ENCODE measurements at places on chromosomes 5 and 9.

DNA sequence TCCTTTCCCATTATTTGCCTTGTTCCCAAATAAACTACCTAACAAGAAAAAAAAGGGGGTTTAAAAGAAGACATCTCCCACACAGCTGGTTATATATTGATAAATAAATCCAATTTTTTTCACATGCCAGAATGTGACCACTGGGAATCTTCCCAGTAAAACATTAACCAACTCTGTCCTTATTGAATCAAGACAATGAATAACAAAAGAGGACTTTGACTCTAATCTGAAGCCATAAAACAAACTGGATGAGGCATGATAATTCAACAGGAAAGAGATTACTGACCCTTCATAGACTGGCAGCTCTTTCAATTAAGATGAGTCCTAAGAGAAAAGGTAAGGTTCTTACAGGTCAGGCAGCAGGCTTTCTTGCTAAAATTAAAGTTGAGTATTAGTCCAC, 165.8 kb upstream of the CDH6 start:
- DNase-seq: no peak

DNA sequence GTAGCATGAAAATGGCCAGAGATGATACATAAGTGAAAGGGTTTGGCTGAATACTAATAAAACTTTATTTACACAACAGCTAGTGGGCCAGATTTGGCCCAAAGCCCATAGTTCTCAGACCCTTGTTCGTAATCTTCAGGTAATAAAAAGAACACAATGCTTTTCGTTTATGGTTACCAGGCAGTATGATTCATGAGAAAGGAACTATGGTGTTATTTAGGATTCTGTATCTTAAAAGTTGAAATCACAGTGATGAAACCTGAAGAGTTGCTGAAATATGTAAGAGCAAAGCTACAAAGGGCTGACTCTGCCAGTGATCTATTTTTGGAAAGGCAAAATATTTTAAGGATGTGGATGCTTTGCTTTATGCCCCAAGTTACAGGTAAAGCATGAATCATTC, 192.7 kb downstream of the SMC2 start:
- DNase-seq: no peak

GRCh38 chr9:36543916-36544315, 28.8 kb upstream of the MELK start:
- no peak for DNase-seq

- no peak for DNase-seq
Observed at GRCh38 chr9:113888976-113889375, 12.9 kb downstream of the ZNF618 start.

DNA sequence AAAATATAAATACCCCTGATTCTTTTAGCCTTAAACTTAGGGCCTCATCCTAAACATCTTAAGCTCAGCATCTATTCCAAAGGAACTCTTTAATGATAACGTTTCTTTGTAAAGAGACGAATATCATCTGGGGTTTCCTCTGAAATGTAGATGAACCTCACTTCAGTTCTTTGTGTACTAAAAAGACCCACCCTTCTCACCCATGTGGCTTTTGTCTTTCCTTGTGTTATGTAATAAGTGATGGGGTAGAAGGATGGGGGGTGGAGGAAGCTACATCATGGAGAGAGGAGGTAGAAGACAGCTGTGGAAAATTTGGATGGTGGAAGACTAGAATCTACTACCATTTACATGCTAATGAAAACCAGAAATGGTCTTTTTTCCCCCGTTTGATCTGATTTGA, 111.0 kb downstream of the NDUFS4 start:
- no peak for DNase-seq

DNA sequence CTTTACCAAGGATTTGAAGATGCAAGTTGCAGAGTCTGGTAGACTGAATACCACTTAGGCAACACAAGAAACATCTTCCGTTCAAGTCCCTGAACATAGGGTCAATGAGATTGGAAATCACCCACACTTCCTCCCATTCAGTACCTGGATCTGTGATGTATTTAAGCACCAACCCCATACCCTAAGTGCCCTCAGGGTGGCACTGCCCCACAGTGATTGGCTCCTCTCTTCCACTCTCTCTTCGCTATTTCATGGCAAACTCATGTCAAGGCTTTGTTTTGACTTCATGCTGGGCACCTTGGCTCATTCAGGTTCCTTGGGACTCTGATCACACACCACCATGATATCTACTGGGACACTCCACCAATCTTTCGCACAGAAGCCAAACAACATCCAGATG, 53.7 kb downstream of the GGTA1 start:
- no peak for DNase-seq

- DNase-seq: no peak
Observed at GRCh38 chr9:133737071-133737773, 930 bp downstream of the SARDH start.

DNA sequence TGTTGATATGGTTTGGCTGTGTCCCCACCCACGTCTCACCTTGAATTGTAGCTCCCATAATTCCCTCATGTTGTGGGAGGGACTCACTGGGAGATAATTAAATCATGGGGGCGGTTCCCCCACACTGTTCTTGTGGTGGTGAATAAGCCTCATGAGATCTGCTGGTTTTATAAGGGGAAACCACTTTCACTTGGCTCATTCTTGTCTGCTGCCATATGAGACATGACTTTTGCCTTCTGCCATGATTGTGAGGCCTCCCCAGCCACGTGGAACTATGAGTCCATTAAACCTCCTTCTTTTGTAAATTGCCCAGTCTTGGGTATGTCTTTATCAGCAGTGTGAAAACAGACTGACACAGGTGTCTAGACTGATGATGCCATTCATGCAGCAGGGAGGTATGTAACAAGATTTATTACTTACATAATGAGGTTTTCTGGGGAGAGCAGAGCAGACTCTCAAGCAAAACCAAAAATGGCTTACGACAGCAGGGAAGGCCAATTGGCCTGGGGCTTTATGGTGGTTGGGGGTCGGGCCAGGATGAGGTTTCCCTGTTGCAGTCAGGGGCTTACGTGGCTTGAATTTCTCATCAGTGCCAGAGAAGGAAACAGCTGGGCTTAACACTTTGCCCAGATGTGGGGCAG, 9.5 kb upstream of the COMMD10 start:
- DNase-seq: no peak

DNA sequence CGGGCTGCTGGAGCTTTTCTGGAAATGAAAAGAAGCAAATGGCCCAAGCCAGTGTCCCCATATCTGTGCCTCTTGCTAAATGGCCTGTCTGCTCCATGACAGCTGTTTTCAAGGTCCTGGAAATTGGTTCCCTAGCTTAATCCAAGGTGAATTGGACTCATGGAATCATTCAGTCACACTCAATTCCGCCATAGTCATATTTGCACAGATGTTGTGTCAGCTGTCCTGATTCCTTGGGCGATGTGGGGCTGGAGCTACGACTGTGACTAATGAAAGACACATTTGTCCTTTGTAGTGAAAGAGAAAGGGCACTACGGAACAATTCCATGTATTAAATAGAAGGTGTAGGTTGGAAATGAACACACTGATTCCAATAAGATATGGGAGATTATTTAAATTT, 102.9 kb upstream of the MEGF10 start:
- DNase-seq: no peak

DNA sequence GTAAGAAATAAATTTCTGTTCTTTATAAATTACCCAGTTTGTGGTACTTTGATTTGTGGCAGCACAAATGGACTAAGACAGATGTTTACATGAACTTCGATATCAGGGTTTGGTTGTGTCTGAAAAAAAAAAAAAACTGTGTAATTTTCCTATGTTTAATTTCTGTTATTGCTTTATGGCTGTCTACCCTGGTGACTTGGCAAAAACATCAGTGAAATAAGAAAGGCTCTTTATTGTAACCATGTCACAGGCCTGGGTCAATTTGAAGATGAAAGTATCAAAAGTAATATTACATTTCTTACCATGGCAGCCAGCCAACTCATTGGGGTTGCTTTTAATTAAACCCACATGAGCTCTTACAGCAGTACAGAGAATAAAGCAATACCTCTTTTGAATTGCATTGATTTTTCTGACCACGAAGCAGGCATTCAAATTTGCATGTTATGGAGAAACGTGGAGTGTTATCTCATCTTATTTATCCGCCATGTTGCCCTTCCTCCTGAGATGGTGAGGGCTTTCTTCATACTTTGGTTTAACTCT, 20.6 kb upstream of the SV2C start:
- no peak for DNase-seq

- no peak for DNase-seq
Observed at GRCh38 chr9:88917375-88917774, 73.9 kb upstream of the S1PR3 start.

- no peak for DNase-seq
Observed at GRCh38 chr9:105860516-105860915, 166.2 kb downstream of the TMEM38B start.

- DNase-seq: no peak
Observed at GRCh38 chr9:133526721-133527321, 2.1 kb upstream of the MYMK start.

DNA sequence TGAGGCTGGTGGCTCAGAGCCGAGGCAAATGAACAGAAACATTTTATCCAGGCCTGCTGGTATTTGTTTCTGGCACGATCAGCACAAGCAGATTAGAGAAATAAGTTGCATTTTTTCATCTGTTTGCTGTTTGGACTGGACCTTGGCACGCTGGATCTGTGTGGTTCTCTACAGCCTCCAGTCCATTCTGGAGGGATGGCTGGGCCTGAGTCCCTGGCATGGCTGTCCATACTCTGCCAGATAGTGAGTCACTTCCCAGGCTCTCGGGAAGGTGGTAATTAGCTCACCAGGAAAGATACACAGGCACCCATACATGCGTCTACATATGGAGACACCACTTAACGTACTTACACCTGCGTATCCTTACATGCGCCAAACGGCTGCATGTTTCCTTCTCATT, 78.6 kb downstream of the SPRY4 start:
- DNase-seq: no peak

DNA sequence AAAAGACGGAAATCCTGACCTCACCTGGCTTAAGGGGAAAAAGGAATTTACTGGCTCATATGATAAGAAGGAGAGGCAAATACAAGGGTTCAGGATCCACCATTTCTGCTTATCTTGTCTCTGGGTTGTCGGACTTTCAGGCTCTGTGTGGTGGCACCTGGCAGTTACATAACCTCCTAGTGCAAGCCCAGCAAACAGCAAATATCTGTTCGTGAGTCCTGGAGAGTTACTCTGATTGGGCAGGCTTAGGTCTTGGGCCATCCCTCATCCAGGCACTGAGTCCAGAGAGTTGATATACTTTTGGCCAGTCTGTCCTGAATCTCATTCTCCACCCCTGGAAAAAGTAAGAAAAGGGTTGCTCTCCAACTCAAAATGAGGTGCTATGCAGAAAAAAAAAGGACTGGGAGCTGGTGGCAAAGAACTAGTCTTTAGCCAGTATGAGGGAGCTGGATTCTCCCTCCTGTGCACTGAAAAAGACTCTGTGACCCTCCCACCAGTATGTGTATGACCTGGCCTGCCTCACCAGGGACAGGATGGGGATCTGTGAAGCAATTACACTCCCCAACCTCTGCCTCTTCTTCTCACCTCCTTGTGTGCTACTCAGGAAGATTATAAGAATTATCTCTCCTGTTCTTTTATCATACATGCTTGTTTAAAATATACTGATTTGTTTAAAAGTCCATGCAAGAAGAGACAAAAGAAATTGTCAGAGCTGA, 282.9 kb downstream of the ARHGAP26 start:
- DNase-seq: no peak

- no peak for DNase-seq
Observed at GRCh38 chr5:55427157-55427556, 107.6 kb downstream of the PLPP1 start.

GRCh38 chr5:67214707-67215447, 18.3 kb upstream of the CD180 start:
- DNase-seq: no peak

GRCh38 chr9:137502008-137502911, 43.1 kb upstream of the NSMF start:
- DNase-seq: no peak

DNA sequence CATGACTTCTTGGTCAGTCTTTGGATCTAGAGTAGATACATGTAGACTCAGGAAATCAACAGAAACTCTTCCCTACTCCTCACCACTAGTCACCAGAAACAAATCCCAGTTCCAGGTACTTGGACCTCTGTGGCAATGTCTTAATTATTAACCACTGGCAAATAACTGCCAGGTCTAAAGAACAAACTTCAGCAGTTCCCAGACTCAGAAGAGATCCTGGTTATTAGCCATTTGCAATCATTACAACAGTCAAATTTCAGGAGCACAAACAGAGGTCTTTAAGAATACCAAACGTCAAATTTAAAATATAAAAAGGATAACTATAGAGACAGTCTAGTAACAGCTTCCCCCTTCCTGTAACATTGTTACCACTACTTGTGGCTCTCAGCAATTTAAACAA, 10.2 kb downstream of the DIAPH1 start:
- DNase-seq: no peak

DNA sequence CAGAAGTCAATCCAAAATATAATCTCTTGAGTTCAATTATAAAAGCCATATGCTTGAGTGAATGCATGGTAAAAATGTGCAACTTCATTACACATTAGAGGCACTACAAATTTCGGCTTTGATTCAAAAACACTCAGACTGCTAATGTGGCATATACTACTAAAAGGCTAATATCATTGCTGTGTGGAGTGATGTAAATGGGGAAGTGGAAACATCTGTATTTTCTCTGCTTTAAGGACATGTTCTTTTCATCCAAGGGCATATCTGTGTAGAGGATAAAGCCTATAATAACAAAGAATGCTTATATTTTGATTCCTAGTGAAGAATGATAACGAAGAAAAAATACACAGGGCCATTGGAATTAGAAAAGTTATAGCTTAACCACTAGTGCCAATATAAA, 643.9 kb upstream of the ZNF608 start:
- DNase-seq: no peak
